Right cardiac atrium (tissue), 5 donors: ENCODE measurements at places on chromosomes 12 and 14.

DNA sequence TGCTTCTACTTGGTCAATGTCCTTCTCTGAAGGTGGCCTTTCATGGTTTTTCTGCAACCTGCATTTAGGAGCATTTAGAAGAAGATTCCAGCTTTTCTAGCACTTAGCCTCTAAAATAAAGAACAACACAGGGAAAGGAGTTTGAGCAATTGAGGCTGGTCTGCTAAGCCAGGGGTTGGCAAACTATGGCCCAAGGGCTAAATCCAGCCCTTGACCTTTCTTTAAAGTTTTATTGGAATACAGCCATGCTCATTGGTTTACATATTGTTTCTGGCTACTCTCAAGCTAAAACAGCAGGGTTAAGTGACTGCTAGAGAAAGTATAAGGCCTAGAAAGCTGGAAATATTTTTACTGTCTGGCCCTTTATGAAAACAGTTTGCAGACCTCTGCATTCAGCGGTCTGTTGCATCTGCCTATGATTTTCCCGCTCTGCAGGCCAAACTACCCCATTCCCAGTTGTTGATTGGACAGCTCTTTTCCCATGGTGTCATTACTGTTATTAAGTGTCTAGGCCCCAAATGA, 39.3 kb downstream of the SPRING1 start:
- DNase-seq, result no peak

- DNase-seq, result no peak
Observed at GRCh38 chr14:87810711-87811110, 182.3 kb downstream of the GALC start.

DNA sequence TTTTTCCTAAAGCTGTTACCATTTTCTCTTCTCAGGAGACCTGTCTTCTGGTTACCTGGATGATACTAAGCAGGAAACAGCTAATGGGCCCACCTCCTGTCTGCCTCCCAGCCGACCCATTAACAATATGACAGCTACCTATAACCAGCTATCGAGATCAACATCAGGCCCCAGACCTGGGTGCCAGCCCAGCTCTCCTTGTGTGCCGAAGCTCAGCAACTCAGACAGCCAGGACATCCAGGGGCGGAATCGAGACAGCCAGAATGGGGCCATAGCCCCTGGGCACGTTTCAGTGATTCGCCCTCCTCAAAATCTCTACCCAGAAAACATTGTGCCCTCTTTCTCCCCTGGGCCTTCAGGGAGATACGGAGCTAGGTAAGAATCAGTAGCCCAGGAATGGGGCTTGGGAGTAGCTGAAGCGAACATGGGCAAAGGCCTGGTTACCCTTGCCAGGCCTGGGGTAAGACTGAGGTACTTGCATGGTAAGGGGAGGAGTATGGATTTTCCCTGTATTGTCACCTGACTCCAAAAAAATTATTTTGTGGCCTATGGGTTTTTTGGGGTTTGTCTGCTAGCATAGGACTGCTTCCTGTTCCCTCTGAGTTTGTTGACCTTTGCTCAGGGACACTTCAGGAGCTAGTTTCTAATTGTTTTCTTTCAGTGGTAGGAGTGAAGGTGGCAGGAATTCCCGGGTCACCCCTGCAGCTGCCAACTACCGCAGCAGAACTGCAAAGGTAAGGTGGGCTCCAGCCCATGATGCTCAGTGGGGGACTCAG, 26.6 kb downstream of the TRAFD1 start:
- DNase-seq, result no peak

DNA sequence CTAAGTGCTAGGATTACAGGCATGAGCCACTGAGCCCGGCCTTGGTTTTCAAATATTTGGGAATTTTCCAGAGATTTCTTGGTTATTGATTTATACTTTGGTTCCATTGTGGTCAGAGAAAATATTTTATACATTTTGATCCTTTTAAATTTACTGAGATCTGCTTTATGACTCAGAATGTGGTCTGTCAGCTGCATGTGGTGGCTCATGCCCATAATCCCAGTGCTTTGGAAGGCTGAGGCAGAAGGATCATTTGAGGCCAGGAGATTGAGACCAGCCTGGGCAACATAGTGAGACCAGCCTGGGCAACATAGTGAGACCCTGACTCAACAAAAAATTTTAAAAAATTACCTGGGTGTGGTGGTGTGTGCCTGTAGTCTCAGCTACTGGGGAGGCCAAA, 49.8 kb downstream of the ADCK1 start:
- DNase-seq, result no peak

DNA sequence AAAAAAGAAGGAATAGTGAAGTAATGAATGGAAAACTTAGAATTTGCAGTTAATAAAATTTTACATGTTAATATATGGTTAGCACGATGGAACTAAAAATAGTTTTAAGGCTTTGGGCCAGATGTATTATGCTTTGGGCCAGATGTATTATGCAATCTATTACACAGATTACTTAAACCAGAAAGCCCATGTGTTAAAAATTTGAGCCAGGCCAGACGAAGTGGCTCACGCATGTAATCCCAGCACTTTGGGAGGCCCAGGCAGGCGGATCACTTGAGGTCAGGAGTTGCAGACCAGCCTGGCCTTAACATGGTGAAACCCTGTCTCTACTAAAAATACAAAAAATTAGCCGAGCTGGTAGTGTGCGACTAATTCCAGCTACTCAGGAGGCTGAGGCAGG, 17.2 kb downstream of the IFT81 start:
- peak; percentile 79 for DNase-seq

GRCh38 chr12:97194546-97194945, 268.1 kb upstream of the RMST start:
- no peak for DNase-seq

DNA sequence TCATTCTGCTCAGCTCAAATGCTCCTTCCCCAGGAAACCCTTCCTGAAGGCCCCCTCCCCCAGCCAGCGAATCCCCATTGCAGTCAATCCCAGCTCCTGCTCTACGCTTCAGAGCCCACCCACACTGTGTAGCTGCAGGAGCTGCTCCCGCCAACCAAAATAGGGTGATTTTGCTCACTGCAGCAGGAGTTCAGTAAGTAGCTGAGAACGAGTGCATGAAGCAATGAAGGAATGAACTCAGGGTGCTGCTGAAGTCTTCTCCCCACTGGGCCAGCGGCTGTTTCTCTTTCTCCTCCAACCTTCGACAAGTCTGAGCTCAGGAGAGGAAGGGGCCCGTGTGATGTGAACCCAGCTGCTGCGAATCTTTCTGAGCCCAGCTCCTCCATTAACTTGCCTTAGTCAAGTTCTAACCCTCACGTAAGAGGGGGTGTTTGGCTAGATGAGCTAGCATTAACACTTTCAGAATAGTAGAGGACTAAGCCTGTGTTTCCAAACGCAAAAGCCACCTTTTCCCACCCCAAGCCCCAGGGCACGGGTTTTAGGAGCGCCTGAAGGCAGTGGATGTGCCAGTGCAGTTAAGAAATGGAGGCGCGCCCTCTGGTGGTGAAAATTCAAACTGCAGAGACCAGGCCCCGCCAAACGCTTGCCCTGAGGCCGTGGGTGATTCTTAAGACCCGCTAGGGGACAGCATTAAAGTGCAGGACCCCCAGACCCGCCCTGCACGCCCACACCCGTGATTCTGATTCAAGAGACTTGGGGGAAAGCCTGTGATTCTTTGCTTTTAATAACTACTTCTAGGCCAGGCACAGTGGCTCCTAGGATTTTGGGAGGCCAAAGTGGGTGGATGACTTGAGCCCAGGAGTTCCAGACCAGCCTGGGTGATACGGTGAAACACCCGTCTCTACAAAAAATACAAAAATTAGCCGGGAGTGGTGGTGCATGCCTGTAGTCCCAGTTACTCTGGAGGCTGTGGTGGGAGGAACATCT, 11.9 kb upstream of the SERPINA4 start:
- DNase-seq, result peak; percentile 55

DNA sequence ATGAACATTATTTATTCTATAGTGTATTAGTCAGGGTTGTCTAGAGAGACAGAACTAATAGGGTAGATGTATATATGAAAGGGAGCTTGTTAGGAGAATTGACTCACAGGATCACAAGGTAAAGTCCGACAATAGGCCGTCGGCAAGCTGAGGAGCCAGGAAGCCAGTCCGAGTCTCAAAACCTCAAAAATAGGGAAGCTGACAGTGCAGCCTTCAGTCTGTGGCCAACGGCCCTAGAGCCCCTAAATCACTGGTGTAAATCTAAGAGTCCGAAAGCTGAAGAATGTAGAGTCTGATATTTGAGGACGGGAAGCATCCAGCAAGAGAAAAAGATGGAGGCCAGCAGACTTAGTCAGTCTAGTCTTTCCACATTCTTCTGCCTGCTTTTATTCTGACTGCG, 912.2 kb downstream of the FLRT2 start:
- no peak for DNase-seq

GRCh38 chr14:22668863-22669262, 24.7 kb upstream of the OR6J1 start:
- no peak for DNase-seq
